Progenitor cell of endocrine pancreas (in vitro differentiated cells): ENCODE measurements at places on chromosomes 6 and 20.

GRCh38 chr20:34938466-34939163, 17.0 kb downstream of the GSS start:
- DNase-seq: no peak

- no peak for DNase-seq
Observed at GRCh38 chr6:147127587-147127986, 76.6 kb upstream of the STXBP5 start.

- DNase-seq: no peak
Observed at GRCh38 chr20:38126146-38126921, 38.7 kb downstream of the TGM2 start.

DNA sequence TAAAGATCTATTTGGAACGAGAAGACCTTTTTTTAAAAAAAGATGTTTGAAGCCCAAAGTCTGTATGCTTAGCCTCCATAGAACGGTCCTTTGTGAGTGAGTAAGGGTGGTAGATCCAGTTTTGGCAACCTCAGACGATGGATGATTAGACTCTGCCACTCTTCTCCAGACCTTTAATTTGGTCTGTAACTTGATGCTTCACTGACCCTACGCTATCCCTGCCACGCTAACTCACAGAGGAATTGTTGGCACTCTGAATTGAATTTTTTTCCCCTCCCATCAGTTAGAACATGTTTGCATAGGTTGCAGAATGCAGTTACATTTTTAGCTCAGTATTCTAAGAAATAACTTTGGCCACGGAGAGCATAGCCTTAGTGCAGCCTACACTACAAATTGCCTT, 15.8 kb upstream of the DEK start:
- no peak for DNase-seq

DNA sequence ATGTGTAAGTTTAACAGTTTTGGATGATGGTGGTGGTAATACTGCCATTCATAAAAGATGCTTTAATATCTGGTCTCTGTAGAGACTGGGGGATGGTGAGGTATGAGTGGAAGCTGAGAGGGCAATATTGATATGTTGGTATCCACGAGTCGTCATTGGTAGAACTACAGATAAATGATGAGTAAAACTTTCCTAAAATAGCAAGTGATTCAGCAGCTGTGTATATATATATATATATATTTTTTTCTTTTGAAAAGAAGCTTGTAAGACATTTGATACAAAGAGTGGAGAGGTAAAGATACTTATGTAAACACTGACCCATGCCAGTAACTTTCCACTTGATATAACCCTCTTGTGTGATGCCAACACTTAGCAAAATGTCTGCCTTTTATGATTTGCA, 41.7 kb upstream of the CITED2 start:
- no peak for DNase-seq

- no peak for DNase-seq
Observed at GRCh38 chr20:64107736-64108457, 532 bp upstream of the NPBWR2 start.

GRCh38 chr6:36487698-36488097, 44.9 kb downstream of the KCTD20 start:
- no peak for DNase-seq
